RPMI7951 (cell line): ENCODE measurements at places on chromosomes 4 and X. TPM values are rescaled to one million over a fixed set of nuclear protein-coding genes. Genes with fewer than 3 reads are reported as not detected.

GRCh38 chr4:22521240-22521639, 5.4 kb upstream of the ADGRA3 start:
- no peak for DNase-seq

GRCh38 chr4:99783940-99784339, 32.7 kb upstream of the DAPP1 start:
- DNase-seq, result no peak

- DNase-seq, result peak; percentile 75
Measured at GRCh38 chrX:40266490-40267333, 169.0 kb upstream of the BCOR start.

PNMA3 gene
- not detected in 2 replicates for total RNA-seq

FGF2 gene
- total RNA-seq, result 3.3 and 4.1 TPM in 2 replicates
